ENCODE measurements at places on chromosomes 16 and 17.

- no peak for DNase-seq
Observed at GRCh38 chr17:49397586-49397985, 17.1 kb downstream of the PHB1 start.

DNA sequence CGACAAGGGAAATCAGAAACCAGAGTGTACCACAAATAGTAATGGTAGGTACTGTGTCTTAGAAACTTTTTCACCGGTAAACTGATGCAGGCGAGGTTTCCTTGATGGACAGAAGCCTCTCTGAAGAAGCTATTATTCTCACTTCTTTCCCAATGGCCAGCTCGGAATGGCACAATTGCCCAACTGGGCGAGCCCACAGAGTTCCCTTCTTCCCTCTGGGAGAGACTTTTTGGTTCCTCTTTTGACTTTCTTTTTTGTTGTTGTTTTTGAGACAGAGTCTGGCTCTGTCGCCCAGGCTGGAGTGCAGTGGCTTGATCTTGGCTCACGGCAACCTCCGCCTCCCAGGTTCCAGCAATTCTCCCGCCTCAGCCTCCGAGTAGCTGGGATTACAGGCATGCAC, 16.9 kb downstream of the SLC43A2 start:
- DNase-seq = no peak

GRCh38 chr17:73030501-73030921, 62.0 kb downstream of the SLC39A11 start:
- DNase-seq = no peak

DNA sequence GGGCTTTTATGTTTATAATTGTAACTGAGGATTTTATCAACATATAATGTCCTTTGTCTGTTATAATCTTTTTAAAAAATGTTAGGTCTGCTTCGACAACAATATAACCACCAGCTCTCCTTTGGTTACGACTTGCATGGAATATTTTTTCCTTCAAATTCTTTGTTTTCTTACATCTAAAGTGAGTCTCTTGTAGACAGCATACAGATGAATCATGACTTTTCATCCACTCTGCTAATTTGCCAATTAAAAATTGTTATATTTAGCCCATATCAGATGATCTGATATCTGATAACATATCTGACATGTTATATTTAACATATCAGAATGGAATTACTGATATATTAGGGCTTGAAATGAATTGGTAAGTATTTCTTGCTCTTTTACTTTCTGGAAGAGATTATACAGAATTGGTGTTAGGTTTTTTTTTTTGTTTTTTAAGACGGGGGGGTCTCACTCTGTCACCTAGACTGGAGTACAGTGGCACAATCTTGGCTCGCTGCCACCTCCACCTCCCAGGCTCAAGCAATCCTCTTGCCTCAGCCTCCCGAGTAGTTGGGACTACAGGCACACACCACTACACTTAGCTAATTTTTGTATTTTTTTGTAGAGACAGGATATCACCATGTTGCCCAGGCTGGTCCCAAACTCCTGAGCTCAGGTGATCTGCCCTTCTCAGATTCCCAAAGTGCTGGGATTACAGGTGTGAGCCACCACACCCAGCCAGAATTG, 27.5 kb downstream of the TBX21 start:
- DNase-seq = no peak

All from mesenchymal stem cell (in vitro differentiated cells and primary cell).